ENCODE measurements at places on chromosomes 7 and 10. TPM values are rescaled to one million over a fixed set of nuclear protein-coding genes. Genes with fewer than 3 reads are reported as not detected.

Gene RHOBTB1
- 39.8 TPM for total RNA-seq

Gene ANKRD22
- total RNA-seq = not detected

Gene TAS2R5
- not detected for total RNA-seq

Gene TLX1
- not detected for total RNA-seq

Gene GPR85
- 2.7 TPM for total RNA-seq

All from H4 (cell line).